Subcutaneous adipose tissue (tissue), 4 donors: ENCODE measurements at places on chromosomes 5 and 9. TPM values are rescaled to one million over a fixed set of nuclear protein-coding genes. Genes with fewer than 3 reads are reported as not detected.

The CDC25C gene
- total RNA-seq: not detected

The DBH gene
- total RNA-seq: not detected

The HRCT1 gene
- 15.3 TPM for total RNA-seq

The GTF3C5 gene
- 44.7 TPM for total RNA-seq

The CCDC69 gene
- total RNA-seq: 204 TPM

The ENTREP1 gene
- total RNA-seq: 3.3 TPM

The ZNF782 gene
- total RNA-seq: 9.3 TPM

The ITGA1 gene
- 31.7 TPM for total RNA-seq

The PCDHA3 gene
- 0.19 TPM for total RNA-seq

The IFNB1 gene
- not detected for total RNA-seq

The CCDC171 gene
- 2.9 TPM for total RNA-seq

The CHD1 gene
- total RNA-seq: 70.4 TPM

The DOCK2 gene
- total RNA-seq: 101 TPM

The DMRT3 gene
- 0.34 TPM for total RNA-seq

The RANBP17 gene
- total RNA-seq: 6.4 TPM

The RABGAP1 gene
- total RNA-seq: 48.7 TPM

The SLC1A1 gene
- 4.6 TPM for total RNA-seq

The HDAC3 gene
- total RNA-seq: 38.6 TPM

The ARL10 gene
- 12.6 TPM for total RNA-seq

The BNIP1 gene
- total RNA-seq: 8.2 TPM

The TMEM215 gene
- total RNA-seq: not detected

The SPATA31A3 gene
- total RNA-seq: not detected

The IL31RA gene
- total RNA-seq: not detected

The ANP32B gene
- total RNA-seq: 61.4 TPM

The OBP2B gene
- total RNA-seq: not detected

The OTULINL gene
- total RNA-seq: 13.9 TPM

The MPDZ gene
- 57.1 TPM for total RNA-seq

The PCDHGB7 gene
- 7.6 TPM for total RNA-seq

The NME5 gene
- total RNA-seq: 2.0 TPM

The SCAMP1 gene
- 41.3 TPM for total RNA-seq

The PTGER4 gene
- total RNA-seq: 14.0 TPM

The QRFP gene
- not detected for total RNA-seq

The SH3PXD2B gene
- 36.0 TPM for total RNA-seq

The RNF145 gene
- total RNA-seq: 34.7 TPM

The C5orf46 gene
- total RNA-seq: not detected

The NR6A1 gene
- 1.1 TPM for total RNA-seq

The PCDHA10 gene
- 0.66 TPM for total RNA-seq

The SPINK4 gene
- not detected for total RNA-seq

The CBY3 gene
- total RNA-seq: not detected

The PFN3 gene
- total RNA-seq: not detected

The ALDH1A1 gene
- total RNA-seq: 57.2 TPM

The RNF208 gene
- total RNA-seq: 2.4 TPM

The PDE6A gene
- not detected for total RNA-seq

The SLC36A2 gene
- not detected for total RNA-seq

The LEAP2 gene
- 2.0 TPM for total RNA-seq

The ELOVL7 gene
- total RNA-seq: 3.4 TPM

The ZNF354C gene
- 7.5 TPM for total RNA-seq

The PCDHB16 gene
- total RNA-seq: 2.9 TPM

The ADAMTS2 gene
- 26.7 TPM for total RNA-seq

The THBS4 gene
- total RNA-seq: 28.2 TPM

The PAEP gene
- total RNA-seq: not detected

The LHX3 gene
- not detected for total RNA-seq
